ENCODE measurements at places on chromosomes 11 and 22.
A peak's percentile ranks its signal among the peaks of the same experiment; 100 is the strongest.

DNA sequence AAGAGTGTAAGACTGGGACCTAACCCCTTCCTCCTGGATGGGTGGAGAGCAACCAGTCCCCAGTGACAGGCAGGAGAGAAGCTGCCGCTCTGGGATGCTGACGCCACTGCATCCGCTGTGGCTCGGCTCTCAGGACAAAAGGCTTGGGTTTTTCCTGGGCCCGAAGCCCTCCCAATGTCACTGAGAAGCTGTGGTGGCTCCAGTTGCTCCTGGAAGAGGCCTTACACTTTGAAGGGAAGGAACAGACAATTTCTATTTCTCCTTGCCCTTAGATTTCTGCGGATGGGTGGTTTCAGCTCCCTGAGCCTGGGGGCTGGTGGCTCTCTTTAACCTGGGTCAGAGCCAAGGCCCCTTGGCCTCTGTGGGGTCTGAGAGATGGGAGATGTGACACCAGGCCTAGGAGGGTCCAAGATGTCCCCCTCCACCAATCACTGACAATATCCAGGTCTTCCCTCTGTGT is 21.4 kb downstream of the TPBGL start:
- no peak for DNase-seq

- DNase-seq, result no peak
These were observed 1423.8 kb downstream of the TBC1D22A start for GRCh38 chr22:48186146-48186790.

DNA sequence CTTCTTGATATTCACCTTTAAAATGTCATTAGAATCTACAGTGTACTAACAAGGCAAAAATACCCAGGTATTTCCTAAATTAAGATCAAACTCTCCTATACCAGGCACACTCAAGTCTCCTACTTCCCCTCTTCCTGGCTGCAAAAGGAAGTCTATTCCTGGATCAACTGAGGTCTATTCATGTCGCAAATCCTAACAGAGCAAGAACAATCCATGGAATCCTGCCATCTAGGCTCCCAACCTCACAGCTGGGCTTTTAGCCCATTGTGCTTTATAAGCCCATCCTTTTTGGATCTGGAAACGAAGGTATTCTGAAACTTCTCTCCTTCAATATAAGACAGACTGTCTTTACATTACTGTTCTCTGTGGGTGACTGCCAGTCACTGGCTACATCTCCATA is 161.8 kb downstream of the SOX6 start:
- no peak for DNase-seq

DNA sequence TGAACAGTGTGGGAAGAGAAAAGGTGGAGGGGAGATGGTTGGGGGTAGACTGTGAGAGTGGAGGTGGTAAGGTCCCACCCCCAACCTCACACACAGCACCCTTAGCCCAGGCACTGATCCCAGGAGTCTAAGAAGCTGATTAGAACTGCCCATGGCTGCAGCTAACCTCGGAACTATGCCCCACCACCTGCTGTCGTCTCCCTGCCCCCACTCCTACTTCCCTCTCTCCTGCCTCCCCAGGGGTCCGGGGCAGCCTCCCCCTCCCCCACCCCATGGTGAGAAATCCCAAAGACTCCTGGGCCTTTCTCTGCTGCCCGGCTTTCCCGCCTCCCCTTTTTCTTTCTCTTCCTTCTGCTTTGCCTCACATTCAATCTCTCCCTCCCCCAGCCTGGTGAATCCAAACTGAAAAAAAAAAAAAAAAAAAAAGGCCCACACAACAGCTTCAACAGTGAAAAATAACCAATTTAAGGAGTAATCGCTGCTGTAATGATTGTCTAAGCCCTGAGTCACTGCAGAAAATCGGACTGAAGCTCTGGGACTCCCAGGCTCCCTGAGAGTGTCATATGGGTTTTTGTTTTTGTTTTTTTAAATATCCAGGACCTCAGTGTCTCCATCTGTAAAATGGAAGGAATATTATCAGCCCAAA is 9.6 kb upstream of the TP53I11 start:
- DNase-seq, result no peak

GRCh38 chr11:17597770-17598169 is 50.7 kb downstream of the OTOG start:
- DNase-seq, result no peak

DNA sequence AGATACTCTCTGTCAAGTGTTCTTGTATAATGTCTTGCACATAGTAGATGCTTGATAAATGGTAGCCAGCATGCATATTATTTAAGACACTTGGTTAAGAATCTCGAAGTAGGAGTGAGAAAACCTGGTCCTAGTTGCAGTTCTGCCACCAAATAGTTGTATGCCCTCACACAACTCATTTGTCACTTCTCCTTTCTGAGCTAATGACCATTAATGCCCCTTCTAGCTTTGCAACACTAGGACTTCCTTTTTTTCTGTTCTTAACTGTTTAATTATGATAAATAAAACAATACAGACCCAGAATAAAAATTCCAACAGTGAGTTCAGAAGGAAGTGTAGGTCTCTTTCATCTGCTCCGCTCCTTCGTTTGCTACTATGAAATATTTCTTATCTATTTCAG is 453.6 kb downstream of the TMEM135 start:
- no peak for DNase-seq

DNA sequence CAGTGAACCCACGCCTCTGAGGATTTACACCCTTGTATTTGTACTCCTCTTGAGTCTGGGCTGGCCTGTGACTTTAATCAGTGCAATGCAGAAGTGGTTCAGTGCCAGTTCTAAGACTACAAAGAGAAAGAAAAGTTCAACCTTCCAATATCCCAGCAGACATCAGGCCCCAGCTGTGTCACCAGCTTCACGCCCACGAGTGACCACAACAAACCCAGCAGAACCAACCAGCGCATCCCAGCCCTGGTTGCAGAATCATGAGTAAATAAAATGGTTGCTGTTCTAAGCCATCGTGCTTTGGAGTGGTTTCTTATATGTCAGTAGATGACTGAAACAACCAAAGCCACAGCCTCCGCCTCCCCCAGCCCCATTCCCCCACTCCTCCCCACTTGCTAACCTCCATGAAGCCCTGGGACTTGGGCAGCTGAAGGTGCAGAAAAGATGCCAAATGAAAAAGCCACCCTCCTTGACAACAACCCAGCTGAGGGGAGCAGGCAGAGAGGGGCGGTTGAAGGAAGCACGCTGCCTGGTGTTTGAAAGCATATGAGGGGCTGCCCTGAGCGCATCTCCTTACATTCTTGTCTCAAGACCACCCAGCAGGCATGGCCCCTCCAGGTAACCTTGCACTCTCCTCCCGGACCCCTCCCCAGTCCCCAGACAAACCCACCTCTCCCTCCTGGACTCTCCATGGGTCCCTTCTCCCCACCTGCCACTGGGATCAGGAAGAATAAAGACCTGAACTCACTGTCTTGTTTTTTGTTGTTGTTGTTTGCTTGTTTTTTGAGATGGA is 20.9 kb downstream of the TSKU start:
- DNase-seq, result no peak

DNA sequence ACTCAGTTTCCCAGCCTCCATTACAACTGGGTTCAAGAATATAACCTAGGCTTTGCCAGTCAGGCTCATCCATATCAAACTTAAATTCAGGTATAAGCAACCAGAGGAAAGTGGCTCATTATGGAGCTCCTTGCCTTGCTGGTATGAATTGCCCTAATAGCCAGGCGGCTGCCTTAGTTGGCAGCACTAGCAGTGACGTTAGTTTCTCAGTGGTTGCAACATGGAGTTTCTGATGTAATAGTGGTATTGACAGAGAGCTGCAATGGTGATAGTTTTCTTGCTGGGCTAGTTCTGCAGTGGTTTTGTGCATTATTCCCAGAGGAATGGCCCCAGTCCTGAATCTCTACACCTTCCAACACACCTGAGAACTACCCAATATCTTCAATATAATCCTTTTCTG is 3.8 kb upstream of the TMEM123 start:
- no peak for DNase-seq

DNA sequence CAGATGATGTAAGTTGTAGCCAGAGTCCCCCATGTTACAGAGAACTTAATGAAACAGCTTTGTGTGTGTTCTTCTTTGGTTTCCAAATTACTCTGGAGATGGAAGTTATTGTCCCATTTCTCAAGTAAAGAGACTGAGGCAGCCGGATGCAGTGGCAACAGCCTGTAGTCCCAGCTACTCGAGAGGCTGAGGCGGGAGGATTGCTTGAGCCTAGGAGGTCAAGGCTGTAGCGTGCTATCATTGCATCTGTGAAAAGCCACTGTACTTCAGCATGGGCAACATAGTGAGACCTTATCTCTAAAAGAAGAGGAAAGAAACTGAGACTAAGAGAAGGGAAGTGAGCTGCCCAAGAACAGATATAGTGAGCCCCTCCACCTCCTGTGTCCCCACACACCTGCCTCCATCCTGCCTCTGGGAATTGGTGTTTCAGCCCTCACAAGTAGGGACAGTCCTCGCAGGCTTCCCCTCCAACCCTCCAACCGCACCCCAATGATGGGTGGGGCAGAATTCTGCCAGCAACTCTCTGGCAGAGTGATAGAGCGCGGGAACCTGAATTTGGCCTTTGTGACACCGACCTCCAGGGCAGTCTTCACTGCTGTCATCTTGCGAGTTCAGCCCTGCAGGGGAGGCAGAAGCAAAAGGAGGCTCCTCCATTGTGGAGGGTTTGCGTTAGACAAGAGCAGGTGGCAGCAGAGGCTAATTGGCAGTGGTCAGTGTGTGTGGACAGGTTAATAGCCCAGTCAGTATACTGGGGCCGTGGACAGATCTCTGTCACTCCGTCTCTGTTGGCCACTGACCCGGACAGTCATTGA is 1.6 kb downstream of the PDXP start:
- peak; percentile 46 for DNase-seq

GRCh38 chr11:62001450-62002191 is 34.2 kb upstream of the FTH1 start:
- no peak for DNase-seq

DNA sequence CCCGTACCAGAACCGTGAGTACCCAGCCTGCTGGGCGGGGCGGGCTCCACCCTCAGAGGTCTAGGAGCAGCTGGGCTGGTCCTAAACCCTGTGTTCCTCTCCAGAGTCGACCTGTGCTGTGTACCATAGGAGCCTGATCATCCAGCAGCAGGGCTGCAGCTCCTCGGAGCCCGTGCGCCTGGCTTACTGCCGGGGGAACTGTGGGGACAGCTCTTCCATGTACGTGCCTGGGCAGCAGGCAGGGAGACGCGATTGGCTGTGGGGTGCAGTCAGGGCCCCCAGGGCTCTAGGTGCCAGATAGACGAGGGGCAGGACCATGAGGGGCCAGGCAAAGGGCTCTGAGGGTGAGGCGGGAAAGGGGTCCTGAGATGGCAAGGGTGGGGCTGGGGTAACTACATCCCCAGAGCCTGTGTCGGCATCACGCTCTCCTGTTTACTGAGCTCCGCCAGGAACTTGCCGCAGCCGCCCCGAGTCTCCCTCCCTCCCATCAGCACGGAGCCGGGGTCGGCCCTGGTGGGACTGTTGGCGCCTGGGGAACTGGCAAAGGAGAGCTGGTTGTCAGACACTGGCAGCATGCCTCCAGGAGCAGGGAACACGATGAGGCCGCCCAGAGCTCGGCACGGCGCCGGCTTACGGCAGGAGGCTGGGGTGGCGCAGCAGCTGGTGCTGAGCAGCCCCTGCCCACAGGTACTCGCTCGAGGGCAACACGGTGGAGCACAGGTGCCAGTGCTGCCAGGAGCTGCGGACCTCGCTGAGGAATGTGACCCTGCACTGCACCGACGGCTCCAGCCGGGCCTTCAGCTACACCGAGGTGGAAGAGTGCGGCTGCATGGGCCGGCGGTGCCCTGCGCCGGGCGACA is 22.9 kb upstream of the MUC5B start:
- DNase-seq, result no peak

DNA sequence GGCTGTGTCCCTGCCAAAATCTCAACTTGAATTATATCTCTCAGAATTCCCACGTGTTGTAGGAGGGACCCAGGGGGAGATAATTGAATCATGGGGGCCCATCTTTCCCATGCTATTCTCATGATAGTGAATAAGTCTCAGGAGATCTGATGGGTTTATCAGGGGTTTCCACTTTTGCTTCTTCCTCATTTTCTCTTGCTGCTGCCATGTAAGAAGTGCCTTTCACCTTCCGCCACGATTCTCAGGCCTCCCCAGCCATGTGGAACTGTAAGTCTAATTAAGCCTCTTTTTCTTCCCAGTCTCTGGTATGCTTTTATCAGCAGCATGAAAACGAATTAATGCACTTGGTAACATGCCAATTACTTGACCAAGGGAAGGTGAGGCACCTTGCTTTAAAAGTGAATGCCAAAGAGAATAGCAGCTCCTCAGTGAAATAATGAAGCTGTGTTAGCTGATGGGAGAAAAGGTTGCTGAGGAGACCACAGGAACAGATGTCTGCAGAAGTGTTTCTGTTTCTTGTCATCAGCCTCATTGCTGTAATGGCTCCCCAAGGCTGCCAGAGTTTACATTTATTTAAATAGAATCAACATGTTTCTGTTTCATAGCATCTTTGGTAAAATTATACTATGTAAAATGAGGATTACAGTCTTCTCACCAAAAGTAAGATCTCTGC is 89.0 kb upstream of the CD44 start:
- DNase-seq, result no peak

GRCh38 chr11:115961159-115962003 is 457.2 kb upstream of the CADM1 start:
- DNase-seq, result no peak

DNA sequence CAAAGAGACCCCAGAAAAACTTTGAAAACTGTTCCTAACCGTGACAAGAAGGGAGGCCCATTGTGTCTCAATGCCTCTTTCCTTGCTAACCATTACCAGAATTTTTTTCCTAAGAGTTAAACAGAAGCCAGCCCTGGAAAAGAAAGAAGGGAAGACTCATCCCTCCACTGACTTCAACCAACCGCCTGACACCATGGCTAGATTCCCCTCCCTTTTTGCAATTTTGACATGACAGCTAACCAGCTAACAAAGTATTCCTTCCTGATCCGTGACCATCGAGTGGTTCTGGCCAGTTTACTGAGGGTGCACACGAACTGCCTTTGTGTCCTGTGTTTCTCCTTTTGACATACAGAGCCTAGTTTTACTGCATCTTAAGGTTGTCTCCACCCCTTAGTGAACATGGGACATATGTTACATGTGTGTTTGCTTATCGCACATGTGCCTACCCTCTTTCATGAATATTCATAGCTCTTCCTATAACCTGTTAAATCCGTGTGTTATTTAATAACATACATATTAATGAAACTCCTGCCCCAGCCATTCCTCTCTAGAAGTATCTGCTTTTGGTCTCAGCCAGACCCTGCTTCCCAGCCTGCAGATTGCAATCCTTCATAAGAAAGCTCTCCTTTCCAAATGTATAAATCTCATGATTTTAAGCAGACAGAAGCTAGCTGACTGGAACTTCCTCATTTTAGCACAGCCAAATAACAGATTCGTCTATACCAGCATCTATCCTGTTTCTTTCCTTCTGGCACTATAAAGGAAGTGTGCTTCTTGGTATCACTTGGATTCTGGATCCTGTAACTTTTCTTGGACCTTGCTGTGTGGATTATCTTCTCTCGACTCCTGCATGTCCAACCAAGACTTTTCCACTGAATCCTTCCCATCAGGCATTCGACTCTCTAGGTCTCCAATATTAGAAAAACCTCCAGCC is 37.8 kb downstream of the RASSF10 start:
- DNase-seq, result no peak
